GM04504 (cell line): ENCODE measurements at places on chromosomes 3 and 15.
A peak's percentile ranks its signal among the peaks of the same experiment; 100 is the strongest.

DNA sequence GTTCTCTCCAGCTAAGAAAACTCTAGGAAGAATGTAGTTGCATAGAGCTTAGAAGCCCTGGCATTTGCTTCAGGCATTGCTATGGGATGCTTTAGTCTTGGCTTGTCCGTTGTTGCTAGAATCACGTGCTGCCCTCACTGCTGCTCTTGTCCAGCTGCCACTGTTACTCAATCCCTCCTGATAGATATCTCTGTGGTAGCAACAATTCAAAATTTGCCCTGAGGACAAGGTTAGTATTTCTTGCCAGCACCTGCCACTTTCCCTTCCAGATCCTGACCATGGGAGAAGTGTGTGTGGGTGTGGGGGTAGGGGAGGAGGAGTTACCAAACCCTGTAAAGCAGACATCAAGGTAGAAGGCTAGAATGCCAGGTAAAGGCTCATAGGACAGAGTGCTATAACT, 113.8 kb downstream of the PPM1L start:
- no peak for DNase-seq

GRCh38 chr3:180827171-180827570, 85.3 kb upstream of the FXR1 start:
- DNase-seq = no peak

GRCh38 chr3:157669416-157669815, 166.2 kb upstream of the VEPH1 start:
- DNase-seq = peak; percentile 24

- no peak for DNase-seq
Measured at GRCh38 chr3:117439812-117440211, 730.2 kb downstream of the TUSC7 start.

DNA sequence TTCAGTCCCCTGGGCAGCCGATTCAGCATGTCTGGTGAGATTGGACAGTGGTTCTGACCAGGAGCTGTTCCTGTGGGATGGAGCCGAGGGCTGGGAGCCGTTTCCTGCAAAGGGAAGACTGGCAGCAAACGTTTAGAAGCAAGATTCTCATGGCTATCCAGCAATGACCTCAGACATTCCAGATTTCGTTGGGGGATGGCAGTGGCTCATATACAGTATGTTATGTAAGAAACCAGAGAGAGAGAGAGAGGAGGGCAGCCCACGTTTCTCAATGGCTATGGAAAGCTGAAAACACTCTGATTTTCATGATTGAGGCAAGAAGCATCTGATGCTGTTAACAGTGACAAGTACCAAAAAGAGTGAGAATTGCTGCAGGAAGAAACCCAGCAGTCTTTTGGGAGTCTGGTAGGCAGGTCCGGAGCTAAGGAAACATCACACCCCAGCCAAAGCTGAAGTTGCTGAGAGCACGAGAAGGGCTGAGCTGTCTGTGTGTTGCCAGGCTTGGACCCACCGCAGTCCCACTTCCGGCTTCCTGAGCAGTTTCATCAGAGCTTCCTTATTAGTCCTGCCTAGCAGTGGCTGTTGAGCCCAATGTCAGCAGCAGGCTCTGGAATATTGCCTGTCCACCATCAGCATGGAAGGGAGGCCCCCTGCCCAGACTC, 25.6 kb upstream of the VPS8 start:
- peak; percentile 85 for DNase-seq
